ENCODE measurements at places on chromosomes 5 and 9.

GRCh38 chr5:82257729-82258128 lies 20.4 kb downstream of the RPS23 start:
- DNase-seq = no peak

DNA sequence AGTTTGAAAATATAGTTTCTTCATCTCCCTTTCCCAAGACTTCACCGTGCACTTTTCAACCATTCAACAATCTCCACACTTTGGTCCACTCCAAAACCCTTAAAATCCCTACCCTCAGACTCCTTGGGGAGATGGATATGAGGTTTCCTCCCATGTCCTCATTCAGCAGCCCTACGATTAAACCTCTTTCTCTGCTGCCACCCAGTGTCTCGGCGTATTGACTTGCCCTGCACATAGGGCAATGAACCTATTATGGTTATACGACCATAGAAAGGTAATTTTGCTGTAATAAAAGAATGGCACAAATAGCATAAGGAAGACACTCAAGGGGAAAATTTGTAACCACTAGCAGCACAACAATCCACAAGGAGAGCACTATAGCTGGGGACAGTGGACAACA lies 803.5 kb downstream of the TLE1 start:
- no peak for DNase-seq

GRCh38 chr5:171700318-171700912 lies 85.2 kb upstream of the SMIM23 start:
- no peak for DNase-seq

- no peak for DNase-seq
Observed at GRCh38 chr9:33840381-33840780, 23.4 kb downstream of the UBE2R2 start.

DNA sequence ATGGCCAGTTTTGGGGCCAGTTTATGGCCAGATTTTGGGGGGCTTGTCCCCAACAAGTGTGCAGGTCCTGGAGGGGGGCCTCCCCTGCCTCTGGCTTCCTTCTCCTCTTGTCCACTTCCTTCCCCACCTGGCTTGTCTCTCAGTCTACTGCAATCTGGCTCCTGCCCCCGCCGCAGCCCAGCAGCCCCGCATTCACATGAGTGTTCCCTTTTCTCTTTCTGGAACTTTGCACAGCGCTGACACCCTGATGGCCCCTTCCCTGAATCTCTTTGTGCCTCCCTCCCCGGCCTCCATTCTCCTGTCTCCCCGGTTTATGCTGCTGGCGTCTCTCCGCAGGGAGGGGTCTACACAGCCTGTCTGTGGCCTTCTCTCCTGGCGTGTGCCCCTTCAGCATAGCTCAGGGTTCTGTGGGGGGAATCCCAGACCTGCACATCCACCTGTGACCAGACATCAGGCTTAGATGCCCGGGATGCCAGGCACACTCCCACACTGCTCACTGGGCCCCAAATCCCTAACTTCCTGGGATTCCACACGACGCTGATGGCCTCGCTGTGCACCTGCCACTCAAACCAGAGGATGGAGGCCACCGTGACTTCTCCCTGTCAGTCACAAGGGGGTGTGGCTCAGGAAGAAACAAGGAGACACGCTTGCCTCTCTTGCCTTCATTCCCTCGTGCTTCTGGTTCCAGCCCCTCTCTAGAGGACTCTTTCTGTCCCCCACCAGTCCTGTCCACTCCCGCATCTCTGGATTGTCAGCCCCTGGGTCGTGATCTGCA lies 17.5 kb downstream of the TRIP13 start:
- no peak for DNase-seq

DNA sequence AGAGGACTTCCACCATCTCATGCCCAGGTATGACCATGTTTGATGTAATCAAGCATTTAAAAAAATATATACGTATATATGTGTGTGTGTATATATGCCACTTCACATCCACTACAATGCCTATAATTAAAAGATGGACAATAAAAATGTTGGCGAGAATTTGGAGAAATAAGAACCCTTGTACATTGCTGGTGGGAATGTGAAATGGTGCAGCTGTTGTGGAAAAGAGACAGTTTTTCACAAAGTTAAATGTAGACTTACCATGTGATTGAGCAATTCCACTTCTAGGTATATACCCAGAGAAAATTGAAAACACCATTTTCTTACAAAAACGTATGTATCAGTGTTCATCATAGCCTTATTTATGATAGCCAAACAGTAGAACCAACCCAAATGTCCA lies 229.2 kb upstream of the WWC1 start:
- DNase-seq = no peak

DNA sequence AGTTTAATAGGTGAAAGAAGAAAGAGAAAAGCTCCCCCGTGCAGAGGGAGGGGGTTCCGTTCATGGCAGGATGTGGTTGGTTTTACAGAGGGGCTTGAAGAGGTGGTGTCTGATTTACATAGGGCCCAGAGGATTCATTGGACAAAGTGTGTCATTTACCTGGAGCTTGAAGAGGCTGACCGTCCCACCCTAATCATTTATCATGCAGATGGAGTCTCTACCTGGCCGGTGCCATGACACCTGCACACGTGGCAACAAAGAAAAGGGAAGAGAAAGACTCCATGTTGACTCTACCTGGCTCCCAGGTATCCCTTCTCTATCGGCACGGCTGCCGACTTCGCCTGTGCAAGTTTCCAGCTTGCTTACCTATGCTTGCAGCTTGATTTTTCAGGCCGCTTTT lies 35.3 kb upstream of the PRRC2B start:
- DNase-seq = no peak

- no peak for DNase-seq
Observed at GRCh38 chr9:69806627-69807026, 14.0 kb upstream of the CFAP95 start.

GRCh38 chr9:115416299-115416698 lies 298.3 kb upstream of the TNC start:
- DNase-seq = no peak

- DNase-seq = no peak
Observed at GRCh38 chr5:127505905-127506304, 11.5 kb upstream of the PRRC1 start.
